ENCODE measurements at places on chromosomes 5 and 9.

GRCh38 chr9:113990570-113990907, 87.6 kb downstream of the AMBP start:
- DNase-seq = no peak

GRCh38 chr9:5976674-5977397, 38.6 kb downstream of the RANBP6 start:
- DNase-seq = no peak

DNA sequence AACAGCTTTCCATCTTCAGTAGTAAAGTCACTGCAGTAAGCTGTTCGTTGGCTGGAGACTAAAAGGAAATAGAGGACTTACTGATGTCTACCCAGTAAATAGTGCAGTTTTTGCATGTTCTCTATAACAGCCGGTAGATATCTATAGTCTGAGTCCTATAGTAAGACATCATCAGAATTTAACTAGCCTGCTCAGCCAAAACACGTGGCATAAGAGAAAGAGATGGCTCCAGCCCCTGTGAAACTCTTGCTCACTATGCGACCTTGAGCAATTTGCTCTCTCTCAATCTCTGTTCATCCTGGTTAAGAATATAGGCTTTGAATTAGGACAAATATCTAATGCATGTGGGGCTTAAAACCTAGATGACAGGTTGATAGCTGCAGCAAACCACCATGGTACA, 201.6 kb upstream of the PAPPA start:
- DNase-seq = no peak

DNA sequence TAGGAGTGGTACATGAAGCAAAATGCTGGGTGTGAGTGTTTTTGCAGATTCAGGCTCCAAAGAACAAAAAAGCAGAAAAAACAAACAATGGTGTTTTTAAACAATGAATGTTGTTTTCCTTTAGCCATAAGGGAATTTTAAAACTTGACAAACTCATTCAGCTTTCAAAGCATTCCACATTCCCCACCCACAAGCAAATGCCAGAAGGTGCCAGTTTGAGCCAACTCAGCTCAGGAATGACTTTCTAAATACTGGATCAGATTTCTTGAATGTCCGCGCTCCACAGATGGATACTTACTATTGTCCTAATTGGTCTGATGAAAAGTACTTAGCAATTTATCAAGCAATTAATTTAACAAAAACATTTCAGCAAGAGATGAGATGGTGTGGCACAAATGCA, 12.9 kb upstream of the MOB3B start:
- no peak for DNase-seq

GRCh38 chr5:14915291-14915952, 43.8 kb upstream of the ANKH start:
- no peak for DNase-seq

DNA sequence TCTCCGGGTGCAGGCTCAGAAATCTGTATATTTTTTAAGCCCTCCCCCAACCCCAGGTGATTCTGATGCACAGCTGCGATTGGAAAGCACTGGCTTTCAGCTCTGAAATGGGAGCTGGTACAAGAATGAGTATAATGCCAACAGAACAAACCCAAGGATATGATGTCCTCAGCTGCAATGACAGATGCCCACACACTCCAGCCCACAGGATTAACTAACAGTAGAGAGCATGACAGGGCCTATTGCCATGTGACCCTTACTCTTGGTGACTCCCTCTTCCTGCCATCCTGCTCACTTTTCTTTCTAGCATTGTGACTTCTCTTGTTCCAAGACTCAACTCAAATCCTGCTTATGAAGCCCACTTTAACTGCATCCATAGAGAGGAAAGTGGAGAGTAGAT, 174.5 kb downstream of the FGF18 start:
- DNase-seq = no peak

DNA sequence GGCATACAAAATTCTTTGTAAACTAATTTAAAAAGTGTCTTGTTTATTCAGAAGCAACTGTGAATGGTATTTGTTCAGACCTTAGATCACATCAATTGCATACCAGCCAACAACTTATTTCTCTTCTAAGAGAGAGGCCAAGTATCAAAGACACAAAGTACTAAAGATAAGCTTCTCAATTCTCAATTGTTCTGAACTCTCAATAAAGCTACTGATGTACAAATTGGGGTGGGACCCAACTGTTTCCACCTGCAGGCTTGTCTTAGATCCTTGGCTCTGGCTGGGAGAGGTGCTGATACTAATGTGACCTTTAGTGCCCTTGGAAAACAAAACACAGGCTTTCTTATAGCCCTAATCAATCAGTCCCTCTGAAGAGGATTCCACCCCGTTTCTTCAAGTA, 22.1 kb downstream of the XRCC4 start:
- DNase-seq = no peak

- no peak for DNase-seq
Observed at GRCh38 chr5:82561797-82562196, 283.6 kb upstream of the RPS23 start.

GRCh38 chr9:79609468-79610018, 37.8 kb downstream of the TLE4 start:
- no peak for DNase-seq

- no peak for DNase-seq
Observed at GRCh38 chr9:90368928-90369327, 273.7 kb downstream of the DIRAS2 start.

DNA sequence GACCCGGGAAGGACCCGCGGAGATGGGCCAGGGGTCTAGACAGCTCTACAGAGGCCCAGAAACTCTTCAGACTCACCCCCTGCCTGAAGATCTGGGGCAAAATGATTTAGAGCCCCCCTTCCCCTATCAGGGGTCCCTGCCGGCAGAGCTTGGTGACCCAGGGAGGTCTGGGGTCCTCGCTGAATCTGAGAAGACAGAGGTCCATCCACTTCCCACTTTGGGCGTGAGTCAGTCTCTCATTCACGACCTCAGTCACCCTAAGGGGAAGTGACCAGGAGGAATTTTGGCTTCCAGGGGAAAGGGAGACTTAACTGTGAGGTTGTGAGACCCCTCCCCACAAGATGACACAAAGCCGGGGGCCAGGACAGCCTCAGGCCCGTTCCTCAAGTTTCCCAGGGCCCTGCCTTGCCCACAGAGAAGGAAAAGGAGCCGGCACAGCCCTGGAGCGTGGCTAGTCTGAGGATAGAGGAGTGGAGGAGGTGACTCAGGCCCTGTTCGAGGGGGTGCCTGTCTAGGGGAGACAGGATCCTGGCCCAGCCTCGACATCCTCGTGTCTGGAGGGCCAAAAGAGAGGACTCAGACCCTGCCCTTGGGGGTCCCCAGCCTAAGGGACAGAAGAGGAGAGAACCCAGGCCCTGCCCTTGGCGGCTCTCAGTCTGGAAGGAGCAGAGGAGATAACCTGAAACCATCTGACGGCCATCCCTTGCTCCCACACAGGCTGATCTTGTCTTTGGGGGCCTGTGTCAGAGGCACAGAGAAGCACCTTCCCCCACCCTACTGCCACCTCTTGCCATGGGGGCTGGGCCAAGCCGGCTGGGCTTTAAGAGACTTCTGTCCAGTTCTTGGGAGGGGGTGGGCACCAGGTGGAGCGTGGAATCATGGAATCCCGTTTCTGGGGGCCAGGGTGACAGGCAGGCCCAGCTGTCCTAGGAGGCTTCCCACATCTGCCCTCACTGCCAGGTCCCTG, 889 bp downstream of the PDLIM4 start:
- DNase-seq = no peak

DNA sequence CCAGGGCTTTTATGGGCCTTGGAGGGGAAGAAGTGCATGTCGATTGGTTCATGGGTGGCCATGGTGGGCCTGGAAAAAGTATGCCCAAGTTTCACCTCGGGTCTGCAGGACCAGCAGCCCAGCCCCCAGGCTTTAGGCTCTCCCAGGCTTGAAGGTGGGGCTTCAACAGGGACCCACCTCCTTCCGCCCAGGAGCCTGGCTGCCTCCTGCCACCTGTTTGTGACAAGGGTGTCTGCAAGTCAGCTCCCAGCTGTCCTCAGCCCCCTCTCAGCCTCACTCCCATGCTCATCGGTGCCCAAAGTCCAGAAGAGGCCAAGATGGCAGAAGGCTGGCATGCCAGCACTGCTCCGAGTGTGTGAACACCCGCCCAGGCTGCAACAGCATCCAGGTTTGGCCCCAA, 1063.2 kb upstream of the ACO1 start:
- no peak for DNase-seq

- no peak for DNase-seq
Observed at GRCh38 chr5:149651686-149652085, 70.4 kb downstream of the ARHGEF37 start.

GRCh38 chr5:10459080-10460055, 17.7 kb downstream of the ROPN1L start:
- no peak for DNase-seq

DNA sequence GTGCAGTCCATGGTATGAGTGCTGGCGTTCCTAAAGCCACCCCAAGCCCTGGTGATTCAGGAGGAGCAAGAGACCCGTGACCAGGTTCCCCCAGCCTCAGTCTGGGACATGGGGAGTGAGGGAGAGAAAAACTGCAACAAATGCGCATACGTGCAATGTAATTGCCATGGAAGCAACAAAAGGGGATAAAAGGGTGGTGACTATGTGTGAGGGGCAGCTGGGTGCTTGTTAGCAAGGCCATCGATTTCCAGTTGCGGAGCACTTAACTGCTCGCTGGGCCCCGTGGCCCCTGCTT, 709 bp upstream of the SH3PXD2B start:
- DNase-seq = no peak

GRCh38 chr5:102611312-102611711, 112.5 kb upstream of the SLCO6A1 start:
- no peak for DNase-seq

GRCh38 chr5:37723162-37723961, 116.5 kb downstream of the GDNF start:
- DNase-seq = no peak

DNA sequence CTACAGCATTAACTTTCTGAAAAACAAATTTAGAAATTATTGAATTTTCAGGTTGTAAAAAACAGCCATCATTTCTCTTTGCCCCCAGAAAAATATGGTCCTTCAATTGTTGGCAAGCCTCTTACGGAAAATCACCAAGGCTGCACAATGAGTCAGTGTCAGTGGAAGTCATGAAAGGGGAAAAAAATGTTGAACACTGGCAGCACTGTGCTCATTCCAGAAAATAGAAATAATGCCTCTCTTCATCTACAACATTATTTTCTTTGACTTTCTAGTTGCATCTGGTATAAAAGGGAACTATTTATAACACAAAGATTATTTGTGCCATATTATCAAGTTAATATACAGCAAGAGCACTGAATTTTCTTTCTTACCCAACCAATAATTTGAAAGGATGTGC, 26.7 kb upstream of the STK32A start:
- DNase-seq = no peak

GRCh38 chr9:81363916-81364480, 325.3 kb downstream of the TLE1 start:
- DNase-seq = no peak

- DNase-seq = no peak
Observed at GRCh38 chr9:131915181-131915580, 164.5 kb downstream of the MED27 start.

DNA sequence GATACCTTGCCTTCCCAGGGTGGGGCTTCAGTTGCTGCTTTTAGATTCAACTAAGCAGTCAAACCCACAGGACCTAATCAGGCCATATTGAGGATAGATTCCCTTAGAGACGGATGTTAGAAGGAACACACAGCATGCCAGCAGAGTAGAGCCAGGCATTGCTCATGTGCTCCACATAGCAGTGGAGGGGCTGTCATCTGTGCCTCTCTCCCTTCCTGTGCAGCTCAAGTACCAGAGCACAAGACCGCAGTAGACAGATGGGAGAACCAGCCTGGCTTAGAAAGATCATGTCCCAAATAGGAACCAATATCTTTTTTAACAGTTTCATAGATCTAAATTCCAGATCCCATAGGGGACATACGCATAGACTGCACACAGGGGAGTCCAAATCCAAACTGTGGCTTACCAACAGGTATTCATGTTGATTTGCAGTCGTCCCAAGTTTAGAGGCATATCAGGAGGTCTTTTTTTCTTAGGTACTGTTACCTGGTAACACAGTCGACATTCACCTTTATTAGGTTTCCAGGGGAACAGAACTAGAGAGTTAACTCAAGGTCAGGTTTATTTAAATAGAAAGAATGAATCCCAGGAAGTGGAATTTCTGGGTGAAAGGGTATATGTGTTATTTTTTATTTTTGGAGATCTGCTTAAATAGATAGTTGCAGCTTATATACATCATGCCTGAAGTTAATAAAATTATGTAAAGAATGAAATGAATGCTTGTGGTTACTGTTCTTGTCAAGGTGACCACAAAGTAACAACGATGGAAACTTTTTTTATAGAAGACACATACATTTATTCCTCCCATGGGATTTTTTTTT, 43.5 kb upstream of the PCAT7 start:
- no peak for DNase-seq

Data from activated T-helper 9 cell treated with anti-CD3 and anti-CD28 coated beads, Interleukin-2, amount 50 U/mL, for 16 hours (primary cell).